NCI-H2171 treated with DMSO at 0.1 percent for 48 hours (cell line): ENCODE measurements at places on chromosomes 4 and X.

- no peak for DNase-seq
Observed at GRCh38 chr4:39706741-39707511, 9.0 kb downstream of the UBE2K start.

GRCh38 chr4:85790582-85790981 is 315.6 kb downstream of the ARHGAP24 start:
- no peak for DNase-seq

- DNase-seq, result no peak
Observed at GRCh38 chr4:122224348-122224747, 72.2 kb downstream of the BLTP1 start.

DNA sequence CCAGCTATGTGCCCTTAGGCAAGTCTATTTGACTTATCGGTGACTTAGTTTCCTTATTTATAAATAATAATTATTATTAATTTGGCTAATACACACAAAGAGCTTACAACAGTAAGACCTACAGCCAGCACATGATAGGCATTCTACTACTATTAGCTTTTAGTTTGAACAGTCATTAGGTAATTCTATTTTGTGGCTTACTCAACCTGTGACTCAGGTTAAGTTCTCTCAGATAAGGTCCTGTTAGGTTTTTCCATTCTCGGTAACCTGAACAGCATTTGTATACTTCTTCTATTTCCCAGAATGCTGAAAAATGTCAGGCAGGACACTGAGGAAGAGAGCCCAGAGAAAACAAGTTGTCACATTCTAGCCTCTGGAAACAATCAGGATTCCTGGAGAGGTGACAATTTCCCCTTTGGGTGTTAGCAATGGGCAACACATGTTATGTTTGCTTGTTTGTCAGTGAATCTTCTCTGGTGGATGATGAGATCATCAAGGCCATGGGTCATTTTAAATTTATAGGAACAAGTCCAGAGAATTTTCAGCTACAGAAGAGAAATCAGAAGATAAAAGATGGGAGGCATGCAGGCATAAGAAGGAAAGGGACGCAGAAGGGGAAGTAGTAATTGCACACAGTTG is 2144.7 kb downstream of the PCDH7 start:
- DNase-seq, result no peak

GRCh38 chrX:103248553-103248952 is 6.4 kb downstream of the TCEAL8 start:
- peak; percentile 0 for DNase-seq

DNA sequence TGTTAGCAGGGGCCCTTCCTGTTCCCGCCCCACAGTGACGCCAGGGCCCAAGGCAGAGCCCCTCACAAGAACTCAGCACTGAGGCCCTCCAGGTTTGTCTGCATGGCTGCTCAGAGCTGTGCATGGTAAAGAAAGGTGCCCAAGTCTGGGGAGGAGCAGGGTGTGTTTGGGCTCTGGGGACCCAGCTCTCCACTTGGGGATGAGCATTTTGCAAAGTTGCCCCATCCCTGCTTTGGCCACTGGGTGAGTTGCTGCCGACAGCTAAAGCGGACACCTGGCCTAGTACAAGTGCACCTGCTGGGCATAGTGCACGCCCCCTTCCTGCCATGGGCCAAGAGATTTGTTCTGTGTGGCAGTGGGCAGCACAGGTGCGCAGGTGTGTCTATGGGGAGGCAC is 2.0 kb upstream of the MXD4 start:
- DNase-seq, result no peak

GRCh38 chr4:5888222-5889001 is 4.5 kb downstream of the CRMP1 start:
- peak; percentile 51 for DNase-seq

DNA sequence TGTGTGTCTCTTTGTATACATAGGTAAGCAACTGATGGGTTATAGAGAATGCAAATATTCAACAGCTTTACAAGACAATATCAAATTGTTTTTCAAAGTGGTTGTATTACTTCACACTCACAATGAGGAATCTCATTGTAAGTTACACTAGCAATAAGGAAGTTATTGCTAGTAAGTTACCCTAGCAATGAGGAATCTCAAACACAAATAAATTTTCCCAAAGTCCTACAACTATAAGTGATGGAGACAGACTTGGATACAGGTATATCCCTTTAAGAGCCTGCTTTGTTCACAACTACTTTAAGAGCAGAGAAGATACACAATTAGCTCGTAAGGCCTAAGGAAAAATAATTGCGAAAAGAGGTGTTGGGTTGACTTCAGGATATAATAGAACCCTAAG is 28.3 kb upstream of the NWD2 start:
- DNase-seq, result no peak

DNA sequence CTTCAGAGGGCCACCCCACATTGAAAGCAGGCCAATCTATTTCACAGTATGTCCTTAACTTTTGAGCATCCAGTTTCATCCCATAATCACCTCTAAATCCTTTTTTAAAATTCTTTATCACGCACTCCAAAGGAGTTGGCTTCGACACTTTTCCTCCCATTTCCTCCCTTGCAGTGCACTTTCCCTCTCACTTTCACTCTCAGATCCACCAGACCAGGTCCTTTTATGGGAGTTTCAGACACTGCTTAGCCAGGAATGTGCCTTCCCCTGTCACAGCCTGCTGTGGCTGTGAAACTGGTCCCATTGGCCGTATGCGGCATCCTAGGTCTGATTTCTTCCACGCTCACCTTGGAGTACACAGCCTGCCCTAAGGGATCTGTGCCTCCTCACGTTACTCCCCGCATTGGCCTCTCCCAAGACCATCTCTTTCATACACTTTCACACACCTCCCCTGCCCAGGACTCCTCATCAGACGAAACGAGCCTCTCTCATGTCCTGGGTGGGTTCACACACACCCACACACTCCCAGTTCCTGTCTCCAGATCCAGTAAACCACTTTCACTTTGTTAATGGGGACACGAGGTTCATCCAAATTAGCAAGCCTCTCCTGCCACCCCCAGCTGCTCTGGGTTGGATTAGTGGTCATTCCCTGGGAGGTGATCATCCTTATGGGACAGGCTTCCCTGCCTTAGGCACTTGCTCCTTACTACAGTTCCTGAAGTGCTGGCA is 10.0 kb upstream of the RHOXF2B start:
- DNase-seq, result no peak

- DNase-seq, result no peak
Observed at GRCh38 chr4:109622626-109623025, 62.6 kb downstream of the MCUB start.

DNA sequence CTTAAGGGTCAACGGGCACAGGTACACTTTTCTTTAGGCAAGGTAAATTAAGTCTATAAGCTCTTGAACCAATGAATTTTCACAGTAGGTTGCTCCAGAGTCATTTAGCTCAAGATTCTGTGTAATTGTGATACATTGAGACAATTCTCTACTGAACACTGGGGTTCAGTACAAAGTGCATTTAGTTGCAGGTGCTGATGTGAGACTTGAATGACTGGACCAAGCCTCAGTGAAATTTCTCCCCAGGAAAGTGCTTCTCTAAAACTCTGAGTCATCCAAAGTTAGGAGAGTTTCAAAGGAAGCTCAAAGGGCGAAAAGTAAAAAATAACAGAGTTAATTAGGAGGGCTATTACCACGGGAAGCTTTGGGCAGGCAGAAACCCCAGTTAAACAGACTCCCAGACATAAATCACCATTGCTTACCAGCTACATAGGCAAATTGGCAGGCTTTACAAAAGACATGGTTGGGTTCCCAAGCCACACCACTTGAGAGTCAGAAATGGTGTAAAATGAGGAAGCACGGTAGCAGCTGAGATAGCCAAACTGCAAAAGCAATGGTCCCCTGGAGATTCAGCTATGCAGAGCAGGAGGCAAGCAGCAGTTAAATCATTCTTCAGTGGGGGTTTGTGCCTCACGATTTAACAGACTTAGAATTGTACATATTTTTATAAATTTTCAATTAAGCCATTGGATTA is 202.6 kb downstream of the PCDH19 start:
- no peak for DNase-seq

DNA sequence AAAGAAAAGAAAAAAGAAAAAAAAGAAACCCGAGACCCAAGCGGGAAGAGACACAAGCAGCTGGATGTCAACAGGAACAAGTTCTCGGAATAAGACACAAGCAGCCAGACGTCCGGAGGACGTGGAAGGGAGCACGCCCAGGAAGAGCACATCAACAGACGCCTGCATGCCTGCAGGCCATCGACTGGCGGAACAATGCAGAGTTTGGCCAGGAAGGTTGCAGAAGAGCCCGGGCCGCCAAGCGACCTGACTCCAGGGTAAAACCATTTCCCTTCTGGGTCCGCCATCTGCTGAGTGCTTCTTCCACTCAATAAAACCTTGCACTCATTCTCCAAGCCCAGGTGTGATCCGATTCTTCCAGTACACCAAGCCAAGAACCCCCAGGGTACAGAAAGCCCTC is 95.6 kb upstream of the PRR32 start:
- DNase-seq, result peak; percentile 16
